ENCODE measurements at places on chromosomes 2 and 18.

DNA sequence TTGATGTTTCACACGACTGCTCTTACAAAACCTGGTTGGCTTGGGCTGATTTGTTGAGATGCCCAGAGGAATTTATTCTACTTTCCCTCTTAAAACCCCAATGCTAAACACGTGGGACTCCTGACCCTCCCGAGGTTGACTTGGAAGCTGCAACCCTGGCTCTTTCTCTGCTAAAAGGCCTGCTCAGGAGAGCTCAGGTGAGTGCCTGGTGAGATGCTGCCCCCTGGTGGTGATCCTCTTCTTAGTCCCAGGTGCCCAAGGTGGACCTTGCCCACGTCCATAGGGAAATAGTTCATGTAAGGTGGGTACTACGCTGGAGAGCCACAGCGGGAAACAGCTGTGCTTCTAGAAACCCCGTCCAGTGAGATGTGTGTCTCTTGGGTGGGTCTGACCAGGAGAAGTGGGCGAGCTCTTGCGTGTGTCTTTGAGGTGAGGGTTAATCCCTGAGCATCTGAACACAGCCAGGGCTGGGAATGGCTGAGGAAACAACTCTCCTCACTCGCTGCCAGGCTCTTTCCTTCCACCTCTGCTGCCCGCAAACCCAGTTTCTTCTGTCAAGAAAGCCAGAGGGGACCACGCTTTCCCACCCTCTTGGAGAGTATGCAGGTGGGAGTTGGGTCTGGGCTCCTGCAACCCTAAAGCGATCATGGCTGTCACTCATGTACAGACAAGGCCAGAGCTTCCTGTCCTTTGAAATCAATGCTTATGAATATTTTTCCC, 25.5 kb upstream of the PXDN start:
- peak; percentile 28 for DNase-seq

- peak; percentile 31 for DNase-seq
These were observed 1.4 kb upstream of the TTL start for GRCh38 chr2:112480530-112481049.

GRCh38 chr2:74908748-74909444, 49.5 kb upstream of the POLE4 start:
- DNase-seq = no peak

GRCh38 chr2:218999021-218999880, 6.0 kb upstream of the CRYBA2 start:
- DNase-seq = no peak

DNA sequence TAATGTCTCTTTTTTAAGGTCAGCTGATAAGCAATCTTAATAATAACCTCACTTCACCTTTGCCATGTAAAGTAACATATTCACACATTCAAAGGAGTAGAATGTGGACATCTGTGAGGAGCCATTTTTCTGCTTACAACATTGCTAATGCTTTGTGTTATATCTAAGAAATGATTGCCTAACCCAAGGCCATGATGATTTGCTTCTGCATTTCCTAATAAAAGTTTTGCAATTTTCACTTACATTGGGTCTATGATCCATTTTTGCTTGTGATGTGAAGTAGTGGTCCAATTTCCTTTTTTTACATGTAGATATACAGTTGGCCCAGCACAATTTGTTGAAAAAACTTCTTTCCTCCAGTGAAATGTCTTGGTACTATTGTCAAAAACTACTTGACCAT, 22.0 kb downstream of the RELCH start:
- no peak for DNase-seq

DNA sequence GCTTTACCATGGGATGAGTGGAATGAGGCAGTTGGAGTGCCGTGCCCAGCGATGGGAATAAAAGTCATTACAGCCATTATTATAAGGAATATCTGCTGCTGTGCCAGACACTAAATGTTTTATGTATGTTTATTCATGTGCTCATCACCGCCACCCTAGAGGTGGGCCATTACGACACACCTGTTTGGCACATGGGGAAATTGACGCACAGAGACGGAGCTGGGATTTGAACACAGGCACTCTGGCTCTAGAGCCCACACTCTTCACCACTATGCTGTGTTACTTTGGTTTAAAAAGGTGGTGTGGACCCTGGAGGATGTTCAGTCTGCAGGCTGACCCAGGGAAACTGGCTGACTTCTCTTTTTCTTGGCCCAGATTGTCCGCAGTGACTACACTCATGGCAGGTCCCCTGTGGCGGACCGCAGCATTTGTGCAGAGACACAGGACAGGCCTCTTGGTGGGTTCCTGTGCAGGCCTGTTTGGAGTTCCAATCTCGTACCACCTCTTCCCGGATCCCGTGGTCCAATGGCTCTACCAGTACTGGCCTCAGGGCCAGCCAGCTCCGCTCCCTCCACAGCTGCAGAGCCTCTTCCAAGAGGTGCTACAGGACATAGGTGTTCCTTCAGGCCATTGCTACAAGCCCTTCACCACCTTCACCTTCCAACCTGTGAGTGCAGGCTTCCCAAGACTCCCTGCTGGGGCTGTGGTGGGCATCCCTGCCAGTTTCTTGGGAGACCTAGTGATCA, 1.6 kb downstream of the TMEM177 start:
- no peak for DNase-seq

- DNase-seq = no peak
These were observed 134.9 kb upstream of the CNTNAP5 start for GRCh38 chr2:123890148-123890547.

- no peak for DNase-seq
These were observed 76.1 kb downstream of the COL3A1 start for GRCh38 chr2:189050165-189050712.

GRCh38 chr2:49845671-49846070, 691.4 kb upstream of the FSHR start:
- no peak for DNase-seq

DNA sequence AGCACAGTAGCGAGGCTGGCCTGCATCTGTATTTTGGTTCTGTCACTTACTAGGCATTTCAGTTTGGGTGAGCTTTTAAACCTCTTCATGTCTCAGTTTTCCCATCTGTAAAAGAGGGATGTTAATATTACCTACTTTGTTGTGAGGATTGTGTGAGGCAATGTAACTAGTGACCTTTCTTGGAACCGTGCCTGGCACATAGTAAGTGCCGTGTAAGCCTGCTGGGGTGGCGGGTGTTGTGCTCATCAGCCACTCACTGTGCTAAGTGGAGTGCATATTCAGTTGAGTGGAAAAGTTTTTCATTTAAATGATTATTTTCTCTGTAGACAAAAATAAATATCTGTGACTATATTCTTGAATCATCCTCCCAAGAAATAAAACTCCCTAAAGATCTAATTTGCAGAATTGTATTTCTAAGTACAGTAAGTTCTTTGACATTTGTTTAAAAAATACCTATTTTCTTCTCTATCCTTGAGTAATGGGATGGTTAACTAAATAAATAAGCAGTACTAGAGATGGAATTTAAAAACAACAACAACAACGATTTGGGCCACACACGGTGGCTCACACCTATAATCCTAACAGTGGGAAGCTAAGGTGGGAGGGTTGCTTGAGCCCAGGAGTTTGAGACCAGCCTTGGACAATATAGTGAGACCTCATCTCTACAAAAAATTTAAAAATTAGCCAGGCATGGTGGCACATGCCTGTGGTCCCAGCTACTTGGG, 56.7 kb downstream of the MALT1 start:
- no peak for DNase-seq

DNA sequence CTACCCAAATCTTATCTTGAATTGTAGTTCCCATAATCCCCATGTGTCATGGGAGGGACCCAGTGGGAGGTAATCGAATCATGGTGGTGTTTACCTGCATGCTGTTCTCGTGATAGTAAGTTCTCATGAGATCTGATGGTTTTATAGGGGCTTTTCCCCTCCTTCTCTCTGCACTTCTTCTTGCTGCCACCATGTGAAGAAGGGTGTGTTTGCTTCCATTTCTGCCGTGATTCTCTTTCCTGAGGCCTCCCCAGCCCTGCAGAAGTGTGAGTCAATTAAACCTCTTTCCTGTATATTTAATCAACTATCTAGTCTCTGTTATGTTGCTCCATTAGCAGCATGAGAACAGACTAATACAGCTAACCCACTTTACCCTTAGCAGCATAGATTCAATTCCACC, 37.6 kb downstream of the CDC42EP3 start:
- DNase-seq = no peak

GRCh38 chr18:24071779-24072178, 57.2 kb downstream of the TTC39C start:
- DNase-seq = no peak

DNA sequence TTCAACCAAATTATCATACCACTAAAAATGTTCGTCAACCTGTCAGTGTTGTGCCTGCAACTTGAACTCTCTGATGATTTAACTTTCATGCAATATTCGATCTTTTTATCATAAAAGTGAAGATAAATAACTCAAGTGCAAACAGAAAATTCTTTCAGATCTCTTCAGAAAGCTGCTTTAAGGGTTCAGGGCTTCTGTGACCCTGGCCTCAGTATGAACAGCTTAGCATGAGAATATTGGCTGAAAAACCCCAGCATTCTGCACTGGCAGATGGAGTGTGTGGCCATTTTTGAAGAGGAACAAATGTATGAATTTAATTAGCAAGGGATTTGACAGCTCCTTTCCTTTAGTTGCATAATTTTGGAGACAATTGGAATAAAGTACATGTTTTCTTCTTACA, 851.4 kb upstream of the SOX11 start:
- no peak for DNase-seq

DNA sequence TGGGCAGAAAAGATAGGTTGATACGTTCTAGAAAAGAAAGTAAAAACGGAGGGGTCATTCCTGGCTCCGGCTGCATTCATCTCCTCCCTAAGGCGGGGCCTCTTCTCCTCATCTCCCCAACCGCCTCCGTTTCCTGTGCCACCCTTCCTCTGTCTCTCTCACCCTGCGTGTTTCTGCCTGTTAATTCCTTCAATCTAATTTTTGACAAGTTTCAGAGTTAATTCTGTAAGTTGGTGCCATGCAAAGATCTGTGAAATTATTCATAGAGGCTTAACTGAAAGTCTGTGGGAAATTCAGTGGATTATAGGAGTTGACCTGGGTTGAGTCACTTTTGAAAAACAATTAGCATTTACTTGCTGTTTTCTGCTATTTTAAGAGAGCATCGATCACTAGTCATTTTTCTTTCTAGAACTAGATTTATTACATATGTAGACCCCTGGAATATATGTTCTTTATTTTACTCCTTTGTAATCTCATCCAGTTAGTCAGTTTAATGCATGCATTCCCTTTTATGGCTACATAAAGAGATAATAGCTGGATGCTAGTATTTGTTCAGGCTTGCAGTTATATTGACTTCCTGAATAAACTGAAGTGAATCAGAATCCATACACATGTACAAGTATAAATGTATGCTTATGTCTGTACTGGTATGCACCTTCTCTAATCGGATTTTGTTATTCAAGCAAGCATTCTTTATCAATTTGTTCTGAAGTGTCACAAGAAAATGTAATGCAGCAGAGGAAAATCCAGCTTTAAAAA, 91.1 kb downstream of the EML6 start:
- DNase-seq = no peak

DNA sequence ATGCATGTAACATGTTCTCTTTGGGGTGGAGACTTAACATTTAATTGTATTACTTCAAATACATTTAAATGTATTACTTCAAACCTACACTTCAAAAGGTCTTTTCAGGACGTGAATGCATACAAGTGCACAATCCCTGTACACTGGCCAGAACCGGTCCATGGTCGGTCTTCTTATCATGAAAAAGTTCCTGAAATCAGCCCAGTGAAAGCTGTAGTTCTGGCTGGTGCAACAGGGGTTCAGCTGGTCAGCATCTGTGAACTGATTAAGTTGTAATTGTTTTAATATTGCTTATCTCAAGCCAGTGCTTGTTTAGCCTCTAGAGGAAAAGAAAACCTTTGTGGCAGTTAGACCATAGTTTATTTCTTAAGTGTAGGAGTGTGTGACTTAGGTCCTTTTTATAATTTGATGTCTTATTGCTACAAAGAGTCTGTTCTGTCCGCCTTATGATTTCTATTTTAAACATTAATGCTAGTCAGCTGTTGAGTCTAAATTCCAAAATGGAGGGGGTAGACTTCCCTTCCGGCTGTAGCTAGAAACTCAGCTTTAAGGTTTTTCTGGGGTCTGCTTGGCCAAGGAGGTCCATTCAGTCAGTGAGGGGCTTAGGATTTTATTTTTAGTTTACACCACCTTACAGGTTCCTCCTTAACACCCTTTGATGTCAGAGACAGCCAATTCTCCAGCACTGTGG, 768 bp upstream of the CYBRD1 start:
- no peak for DNase-seq

DNA sequence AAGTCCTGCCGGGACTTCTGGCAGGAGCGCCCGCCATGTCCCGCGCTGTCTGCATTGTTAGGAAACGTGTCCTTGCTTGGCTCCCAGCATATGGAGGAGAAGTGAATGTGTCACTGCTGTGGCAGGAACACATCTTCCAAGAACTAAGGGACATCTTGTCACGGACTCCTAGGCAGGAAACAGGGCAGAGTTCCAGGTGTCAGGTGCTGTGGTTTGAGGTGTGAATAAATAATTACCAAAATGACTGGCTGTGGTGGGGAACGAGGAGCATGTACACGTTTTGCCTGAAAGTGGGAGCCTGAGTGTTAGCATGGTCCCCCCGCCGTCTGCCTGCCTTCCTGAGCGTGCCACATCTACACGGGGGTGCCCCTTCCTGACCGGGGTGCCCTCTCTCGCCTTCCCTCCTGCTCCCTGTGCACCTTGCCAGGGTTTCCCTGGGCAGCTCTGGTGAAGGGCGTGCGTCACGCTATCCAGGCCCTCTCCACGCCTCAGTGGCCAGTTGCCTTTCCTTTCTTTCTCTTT, 237.5 kb downstream of the LDLRAD4 start:
- no peak for DNase-seq

GRCh38 chr2:127783101-127783500, 27.9 kb downstream of the WDR33 start:
- no peak for DNase-seq

- no peak for DNase-seq
These were observed 49.4 kb downstream of the SLC66A2 start for GRCh38 chr18:79902075-79902474.

DNA sequence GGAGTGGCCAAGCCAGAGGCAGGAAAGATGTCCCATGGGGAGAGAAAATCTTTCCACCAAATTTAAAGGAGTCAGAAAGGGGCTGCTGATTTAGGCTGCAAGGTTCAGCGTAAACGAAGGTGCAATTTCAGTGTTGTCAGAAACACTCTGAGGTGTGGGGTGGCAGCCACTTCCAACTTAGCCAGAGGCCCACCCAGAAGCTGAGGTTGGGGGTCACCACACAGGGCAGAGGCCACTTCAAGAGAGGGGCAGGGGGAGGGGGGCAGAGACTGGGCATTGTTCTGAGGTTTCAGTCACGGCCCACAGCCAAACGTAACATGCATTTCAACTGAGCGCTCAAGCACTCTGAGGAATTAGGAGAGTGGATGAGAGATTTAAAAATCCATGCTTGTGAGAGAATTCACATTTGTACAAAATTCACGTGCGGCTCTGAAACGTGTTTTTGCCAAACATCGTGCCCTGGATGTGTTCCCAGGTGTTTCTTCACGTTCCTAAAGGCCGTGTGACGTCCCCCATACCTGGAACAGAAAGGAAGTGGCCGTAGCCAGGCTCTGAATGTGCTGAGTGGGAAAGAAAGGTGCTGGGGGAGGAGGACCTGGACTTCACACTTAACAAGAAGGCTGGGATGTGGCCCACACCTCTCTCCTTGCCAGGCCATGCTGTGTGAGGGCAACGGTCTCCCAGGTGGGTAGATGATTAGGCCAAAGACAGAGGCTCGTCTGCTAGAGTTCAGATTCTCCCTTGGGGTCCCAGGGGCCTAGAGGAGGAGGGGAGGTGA, 19.5 kb upstream of the BOK start:
- DNase-seq = no peak

Measured in NCI-H1930 (cell line).